Sigmoid colon (tissue), 7 donors: ENCODE measurements at places on chromosomes 11 and 22. TPM values are rescaled to one million over a fixed set of nuclear protein-coding genes. Genes with fewer than 3 reads are reported as not detected.

PLAAT4 gene
- total RNA-seq = 44.2 TPM

DNA sequence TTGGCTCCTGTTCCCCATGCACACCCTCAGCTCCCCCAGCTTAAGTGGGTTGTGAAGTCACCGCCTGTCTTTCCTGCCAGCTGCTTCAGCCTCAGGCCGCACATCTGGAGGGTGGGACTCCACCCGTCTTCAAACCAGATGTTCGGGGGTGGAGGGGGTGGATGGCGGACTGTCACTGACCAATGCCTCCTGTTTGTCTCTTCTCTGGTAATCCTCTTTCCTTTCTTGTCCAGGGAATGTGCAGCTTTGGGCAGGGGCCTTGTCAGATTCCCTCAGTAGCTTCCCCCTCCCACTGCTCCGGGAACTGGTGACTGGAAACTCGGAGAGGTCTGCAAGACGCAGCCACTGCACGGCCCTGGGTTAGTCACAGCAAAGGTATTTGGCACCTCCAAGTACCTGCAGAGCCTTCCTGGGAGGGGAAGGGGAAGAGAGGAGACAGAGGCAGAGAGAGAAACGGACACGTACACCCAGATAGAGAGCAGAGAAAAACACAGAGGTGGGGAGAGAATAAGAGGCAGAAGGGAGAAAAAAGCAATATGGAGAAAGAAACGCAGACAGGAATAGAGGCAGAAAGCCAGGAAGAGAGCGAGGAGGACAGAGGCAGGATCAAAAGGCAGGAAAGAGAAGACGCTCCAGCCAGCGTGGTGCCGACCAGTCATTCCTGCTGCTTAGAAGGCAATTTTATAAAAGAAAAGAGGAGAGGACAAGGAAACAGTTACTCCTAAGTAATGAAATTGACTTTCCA lies 56.1 kb upstream of the TIMP3 start:
- DNase-seq = peak; percentile 85

GRCh38 chr22:37734964-37735451 lies 38.2 kb downstream of the TRIOBP start:
- DNase-seq = peak; percentile 75

- no peak for DNase-seq
These were observed 29.5 kb downstream of the MMP27 start for GRCh38 chr11:102676084-102676483.

DNA sequence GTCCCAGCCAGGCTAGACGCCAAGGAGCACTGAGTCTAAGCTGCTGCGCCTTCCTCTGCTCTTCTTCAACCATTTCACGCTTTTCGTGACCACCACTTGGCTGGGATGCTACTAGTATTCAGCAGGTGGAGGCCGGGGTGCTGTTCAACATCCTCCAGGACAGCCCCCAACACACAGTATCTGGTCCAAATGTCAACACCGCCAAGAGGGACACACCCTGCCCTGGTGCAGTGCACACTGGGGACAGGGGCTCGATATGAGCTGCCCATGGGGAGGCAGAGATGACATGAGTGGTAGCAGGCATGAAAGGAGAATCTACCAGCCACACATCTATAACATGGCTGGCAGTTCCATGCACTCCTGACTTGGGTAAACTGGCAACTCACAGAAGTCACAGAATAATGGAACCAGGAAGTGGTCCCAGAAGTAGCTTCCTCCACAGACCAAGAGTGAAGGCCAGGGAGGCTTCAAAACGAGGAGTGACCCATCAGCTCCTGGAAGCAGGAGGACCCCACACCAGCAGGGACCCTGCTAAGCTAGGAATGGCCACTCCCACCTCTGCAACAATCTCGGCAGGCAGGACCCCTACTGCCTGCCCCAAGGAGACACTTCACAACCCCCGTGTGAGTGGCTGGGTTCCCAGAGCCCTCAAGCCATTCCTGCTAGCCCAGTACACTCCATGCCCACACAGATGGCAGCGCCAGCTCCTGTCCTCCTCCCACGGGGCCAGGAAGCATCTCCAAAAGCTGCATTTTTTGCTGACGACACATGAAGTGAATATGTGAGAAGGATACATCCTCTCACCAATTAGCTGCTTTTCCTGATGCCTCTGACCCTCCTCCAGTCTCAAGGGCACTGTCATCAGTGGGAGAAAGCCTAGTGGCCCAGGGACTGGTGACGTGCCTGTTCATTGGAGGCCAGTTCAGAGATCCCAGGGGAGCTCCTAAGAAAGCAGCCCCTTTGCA lies 78.8 kb downstream of the DGCR2 start:
- peak; percentile 43 for DNase-seq

CLDN25 gene
- total RNA-seq = not detected

DNA sequence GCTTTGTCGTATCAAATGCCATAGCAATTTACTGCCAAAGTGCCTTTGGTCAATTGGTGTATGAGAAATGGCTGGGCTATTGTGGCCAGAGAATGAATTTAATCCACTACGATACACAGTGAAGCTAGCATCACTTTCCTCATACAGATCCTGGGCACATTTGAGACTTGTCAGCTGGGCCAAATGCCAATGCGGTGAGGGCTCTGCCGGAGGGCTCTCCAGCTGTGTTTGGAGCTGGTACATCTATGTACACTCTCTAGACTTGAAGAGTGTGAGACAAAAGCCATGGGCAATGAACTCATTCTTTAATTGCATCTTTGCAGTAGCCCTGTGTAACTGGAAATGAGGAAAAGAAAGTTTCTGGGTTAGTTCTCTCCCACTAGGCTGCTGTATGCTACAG lies 1052.9 kb downstream of the NTM start:
- DNase-seq = no peak

GRCh38 chr11:27945348-27945747 lies 162.6 kb downstream of the KIF18A start:
- no peak for DNase-seq
